ENCODE measurements at places on chromosomes 4 and X. TPM values are rescaled to one million over a fixed set of nuclear protein-coding genes. Genes with fewer than 3 reads are reported as not detected.

The NSUN7 gene
- 0.12 TPM for total RNA-seq

The SPANXA1 gene
- not detected for total RNA-seq

DNA sequence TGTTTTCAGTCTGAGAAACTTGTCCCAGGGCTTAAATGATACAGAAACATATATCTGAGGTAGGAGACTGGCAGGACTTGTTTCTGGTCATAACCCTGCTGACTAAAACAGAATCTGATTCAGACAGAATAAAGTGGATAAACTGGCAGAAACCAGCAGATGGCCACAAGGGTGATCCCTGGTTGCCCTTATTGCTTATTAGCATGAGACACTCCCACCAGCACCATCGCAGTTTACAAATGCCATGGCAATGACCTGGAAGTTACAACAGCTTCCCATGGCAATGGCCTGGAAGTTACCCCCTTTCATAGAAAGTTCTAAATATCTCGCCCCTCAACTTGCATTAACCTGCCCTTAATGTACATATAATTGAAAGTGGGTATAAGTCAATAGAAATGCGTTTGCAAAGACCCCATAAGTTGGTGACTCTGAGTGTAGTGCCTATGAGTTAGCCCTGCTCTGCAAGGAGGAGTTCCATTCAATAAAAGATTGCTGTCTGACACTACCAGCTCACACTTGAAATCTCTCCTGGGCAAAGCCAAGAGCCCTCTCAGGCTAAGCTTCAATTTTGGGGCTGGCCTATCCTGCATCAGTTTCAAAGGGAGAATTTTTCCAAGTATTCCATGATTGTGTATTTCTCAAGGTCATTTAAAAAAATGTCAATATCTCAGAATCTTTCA, 52.9 kb upstream of the PAGE5 start:
- H3K27ac ChIP-seq = no peak overlapping the region
- no peaks in the 10 kb centered on the region for H3K36me3 ChIP-seq
- no peak for DNase-seq
- no peak overlapping the region for H3K4me3 ChIP-seq
- H3K27me3 ChIP-seq = peaks cover 23% of the 10 kb centered on the region

- peaks cover 6% of the 10 kb centered on the region for H3K27me3 ChIP-seq
- DNase-seq = no peak
- no peaks in the 10 kb centered on the region for H3K36me3 ChIP-seq
- H3K4me1 ChIP-seq = no peaks in the 10 kb centered on the region
- no peak overlapping the region for H3K4me3 ChIP-seq
Observed at GRCh38 chr4:182190306-182190705, 52.9 kb upstream of the TENM3 start.

DNA sequence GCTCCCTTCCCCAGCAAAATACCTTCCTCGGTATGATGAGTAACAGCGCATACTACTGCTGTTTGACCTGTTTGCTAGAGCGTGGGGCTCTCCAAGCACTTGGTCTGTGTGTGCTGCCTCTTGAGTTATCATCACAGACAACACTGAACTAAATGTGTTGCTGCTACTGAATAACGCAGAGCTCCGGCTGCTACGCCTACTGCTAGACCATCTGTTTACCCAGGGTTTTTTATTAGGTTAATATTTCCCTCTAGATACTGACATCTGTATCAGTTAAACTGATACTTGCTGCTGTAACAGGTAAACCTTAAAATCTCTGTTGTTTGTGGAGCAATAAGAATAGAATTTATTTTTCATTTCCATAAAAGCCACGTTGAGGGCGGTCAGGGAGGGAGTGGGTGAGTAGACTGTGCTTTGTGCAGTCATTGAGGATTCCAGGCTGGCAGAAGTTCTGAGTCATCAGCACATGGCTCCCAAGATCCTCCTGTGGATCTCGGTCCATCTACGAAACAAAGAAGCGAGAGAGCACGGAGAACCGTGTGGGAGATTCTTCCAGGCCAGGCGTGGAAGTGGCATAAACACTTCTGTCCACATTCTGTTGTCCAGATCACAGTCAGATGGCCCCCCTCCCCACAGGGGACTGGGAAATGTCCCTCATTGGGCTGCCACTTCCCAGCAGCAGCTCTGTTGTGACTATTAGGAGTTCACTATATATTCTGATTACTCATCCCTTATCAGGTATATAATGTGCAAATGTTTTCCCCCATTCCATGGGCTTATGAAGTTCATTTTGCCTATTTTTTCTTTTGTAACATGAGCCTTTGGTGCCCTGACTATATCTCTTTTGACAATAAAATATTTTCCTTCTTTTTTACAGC, 14.1 kb downstream of the GRK4 start:
- H3K4me3 ChIP-seq = no peak overlapping the region
- H3K4me1 ChIP-seq = peaks cover 2% of the 10 kb centered on the region
- no peaks in the 10 kb centered on the region for H3K27me3 ChIP-seq
- DNase-seq = no peak
- no peaks in the 10 kb centered on the region for H3K36me3 ChIP-seq

DNA sequence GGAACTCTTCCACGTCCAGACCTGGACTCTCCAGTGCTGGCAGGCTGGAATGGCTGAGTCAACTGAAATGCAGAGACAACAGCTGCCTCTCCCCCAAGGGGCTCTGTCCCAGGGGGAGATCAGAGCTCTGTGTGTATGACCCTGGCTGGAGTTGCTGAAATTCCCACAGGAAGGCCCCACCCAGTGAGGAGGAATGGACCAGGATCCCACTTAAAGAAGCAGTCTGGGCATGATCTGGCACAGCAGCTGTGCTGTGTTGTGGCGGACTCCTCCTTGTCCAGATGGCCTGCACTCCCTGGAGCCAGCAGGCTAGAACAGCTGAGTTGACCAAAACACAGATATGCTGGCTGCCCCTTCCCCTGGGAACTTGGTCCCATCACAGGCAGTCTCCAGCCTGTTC, 25.4 kb downstream of the C4orf17 start:
- H3K4me3 ChIP-seq = no peak overlapping the region
- no peak overlapping the region for H3K27ac ChIP-seq
- no peak for DNase-seq
- no peaks in the 10 kb centered on the region for H3K36me3 ChIP-seq
- no peaks in the 10 kb centered on the region for H3K4me1 ChIP-seq

- H3K27ac ChIP-seq = no peak overlapping the region
- peaks cover 10% of the 10 kb centered on the region for H3K4me1 ChIP-seq
- peaks cover 49% of the 10 kb centered on the region for H3K27me3 ChIP-seq
- no peaks in the 10 kb centered on the region for H3K36me3 ChIP-seq
Observed at GRCh38 chr4:48484494-48485168, 1.5 kb downstream of the SLC10A4 start.

All from natural killer cell treated with Interleukin-12 subunit alpha and Interleukin-12 subunit beta and Interleukin-15 and Interleukin-18, amount 100 ng/mL, for 72 hours (primary cell).